Ovary (tissue), 10 donors: ENCODE measurements at places on chromosomes 13 and 19. TPM values are rescaled to one million over a fixed set of nuclear protein-coding genes. Genes with fewer than 3 reads are reported as not detected.
A peak's percentile ranks its signal among the peaks of the same experiment; 100 is the strongest.

GRCh38 chr19:53826876-53827275, 2.8 kb upstream of the NLRP12 start:
- DNase-seq, result no peak

LGALS4 gene
- total RNA-seq, result 7.4 TPM

NAXD gene
- 66.1 TPM for total RNA-seq

PLVAP gene
- total RNA-seq, result 2.0 TPM

GRCh38 chr19:18915639-18916038, 3.5 kb downstream of the COPE start:
- peak; percentile 53 for DNase-seq

DNA sequence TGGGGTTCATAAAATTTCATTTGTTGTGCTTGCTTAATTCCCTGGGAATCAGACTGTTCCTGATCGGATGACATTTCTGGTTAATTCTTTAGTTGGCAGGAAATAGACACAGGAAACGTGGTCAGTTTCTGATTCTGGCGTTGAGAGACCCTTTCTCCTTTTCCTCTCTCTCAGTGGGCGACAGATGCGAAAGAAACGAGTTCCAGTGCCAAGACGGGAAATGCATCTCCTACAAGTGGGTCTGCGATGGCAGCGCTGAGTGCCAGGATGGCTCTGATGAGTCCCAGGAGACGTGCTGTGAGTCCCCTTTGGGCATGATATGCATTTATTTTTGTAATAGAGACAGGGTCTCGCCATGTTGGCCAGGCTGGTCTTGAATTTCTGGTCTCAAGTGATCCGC, 10.8 kb downstream of the LDLR start:
- DNase-seq, result no peak

GRCh38 chr13:71876648-71877255, 9.7 kb upstream of the DACH1 start:
- no peak for DNase-seq

LSM4 gene
- total RNA-seq, result 79.8 TPM

PCDH8 gene
- total RNA-seq, result not detected

GRCh38 chr13:32234914-32235313, 80.2 kb downstream of the ZAR1L start:
- no peak for DNase-seq

DNA sequence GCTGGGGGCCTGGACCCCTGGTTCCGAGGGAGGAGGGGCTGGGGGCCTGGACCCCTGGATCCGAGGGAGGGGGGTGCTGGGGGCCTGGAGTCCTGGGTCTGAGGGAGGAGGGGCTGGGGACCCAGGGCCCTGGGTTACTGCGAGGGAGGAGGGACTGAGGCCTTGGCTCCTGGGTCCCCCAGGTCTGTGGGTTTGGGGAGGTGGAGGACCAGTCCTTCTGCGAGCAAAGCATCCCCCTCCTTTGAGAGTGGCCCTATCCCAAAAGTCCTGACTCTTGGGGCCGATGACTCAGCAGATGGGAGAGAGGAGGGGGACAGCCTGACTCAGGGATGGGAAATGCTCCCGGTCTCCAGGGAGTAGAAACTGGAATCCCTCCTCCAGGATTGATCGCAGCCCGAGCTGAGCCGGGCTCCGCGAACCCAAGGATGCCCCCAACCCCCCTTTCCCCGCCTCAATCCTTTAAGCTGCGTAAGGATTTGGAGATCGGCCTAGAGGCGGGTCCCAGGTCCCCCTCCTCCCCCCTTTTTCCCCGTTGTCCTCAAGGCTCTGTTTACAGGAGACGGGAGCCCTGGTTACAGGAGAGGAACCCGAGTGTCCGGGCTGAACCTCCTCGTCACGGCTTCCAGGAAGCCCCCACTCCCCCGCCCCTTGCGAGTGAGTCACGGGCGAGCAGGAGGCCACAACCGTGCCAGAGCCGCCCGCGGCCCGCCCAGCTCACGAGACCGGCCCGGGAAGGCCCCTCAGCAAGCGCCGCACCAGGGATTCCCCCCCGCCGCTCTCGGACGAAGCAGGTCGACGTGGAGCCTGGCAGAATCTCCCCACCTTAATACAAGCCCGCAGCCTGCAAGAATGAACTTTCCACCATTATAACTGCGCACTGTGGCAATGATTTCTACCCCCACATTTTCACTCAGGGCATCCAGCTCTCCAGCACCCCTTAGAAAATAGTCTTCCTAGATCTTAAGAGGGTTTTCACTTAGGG, 3.0 kb upstream of the ZFP36 start:
- DNase-seq, result peak; percentile 99

DNA sequence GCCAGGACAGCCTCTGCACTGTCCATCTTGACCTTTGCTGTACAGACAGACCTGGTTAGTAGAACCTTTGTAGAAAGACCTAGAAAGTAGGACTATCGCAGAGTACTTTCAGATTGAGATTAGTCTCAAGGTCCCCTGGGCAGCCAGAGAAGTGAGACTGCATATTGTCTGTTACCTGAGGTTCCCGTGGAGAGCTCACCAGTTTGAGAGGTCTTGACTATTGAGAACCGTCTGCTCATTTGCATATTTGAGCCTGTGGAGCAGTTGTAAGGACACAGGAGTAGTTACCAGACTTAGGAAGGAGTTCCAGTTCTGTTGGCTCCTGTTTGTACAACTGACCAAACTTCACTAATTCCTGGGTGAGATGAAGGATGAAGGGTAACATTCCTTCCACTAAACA, 66.2 kb downstream of the SPATA13 start:
- DNase-seq, result no peak

DNA sequence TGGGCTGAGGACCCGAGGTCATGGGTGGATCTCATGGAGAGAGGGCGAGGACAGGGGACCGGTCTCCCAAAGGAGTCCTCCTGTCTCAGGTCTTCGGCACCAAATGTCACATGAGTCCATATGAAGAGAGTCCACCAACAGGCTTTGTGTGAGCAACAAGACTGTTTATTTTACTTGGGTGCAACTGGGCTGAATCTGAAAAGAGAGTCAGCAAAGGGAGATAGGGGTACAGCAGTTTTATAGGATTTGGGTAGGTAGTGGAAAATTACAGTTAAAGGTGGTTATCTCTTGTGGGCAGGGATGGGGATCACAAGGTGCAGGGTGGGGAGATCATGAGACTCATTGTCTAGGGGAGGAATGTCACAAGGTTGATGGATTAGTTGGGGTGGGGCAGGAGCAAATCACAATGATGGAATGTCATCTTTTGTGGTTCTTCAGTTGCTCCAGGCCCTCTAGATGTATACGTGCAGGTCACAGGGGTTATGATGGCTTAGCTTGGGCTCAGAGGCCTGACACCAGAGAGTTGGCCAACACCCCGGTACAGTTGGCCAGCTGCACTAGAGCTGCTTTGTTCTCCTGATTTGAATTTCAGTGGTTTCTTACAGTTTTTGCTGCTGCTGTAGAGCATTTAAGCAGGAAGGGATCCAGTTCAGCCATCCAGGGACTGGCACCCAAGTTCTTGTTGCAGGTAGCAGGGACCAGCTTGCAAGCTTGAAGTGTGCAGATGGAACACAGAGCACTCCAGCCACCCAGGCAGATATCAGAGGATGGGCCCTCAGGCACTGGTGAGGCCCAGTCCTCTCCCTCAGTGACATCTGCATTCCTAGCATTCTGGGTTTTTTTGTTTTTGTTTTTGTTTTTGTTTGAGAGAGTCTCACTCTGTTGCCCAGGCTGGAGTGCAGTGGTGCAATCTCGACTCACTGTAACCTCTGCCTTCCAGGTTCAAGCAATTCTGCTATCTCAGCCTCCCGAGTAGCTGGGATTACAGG, 26.4 kb upstream of the IGFL1 start:
- no peak for DNase-seq

DNA sequence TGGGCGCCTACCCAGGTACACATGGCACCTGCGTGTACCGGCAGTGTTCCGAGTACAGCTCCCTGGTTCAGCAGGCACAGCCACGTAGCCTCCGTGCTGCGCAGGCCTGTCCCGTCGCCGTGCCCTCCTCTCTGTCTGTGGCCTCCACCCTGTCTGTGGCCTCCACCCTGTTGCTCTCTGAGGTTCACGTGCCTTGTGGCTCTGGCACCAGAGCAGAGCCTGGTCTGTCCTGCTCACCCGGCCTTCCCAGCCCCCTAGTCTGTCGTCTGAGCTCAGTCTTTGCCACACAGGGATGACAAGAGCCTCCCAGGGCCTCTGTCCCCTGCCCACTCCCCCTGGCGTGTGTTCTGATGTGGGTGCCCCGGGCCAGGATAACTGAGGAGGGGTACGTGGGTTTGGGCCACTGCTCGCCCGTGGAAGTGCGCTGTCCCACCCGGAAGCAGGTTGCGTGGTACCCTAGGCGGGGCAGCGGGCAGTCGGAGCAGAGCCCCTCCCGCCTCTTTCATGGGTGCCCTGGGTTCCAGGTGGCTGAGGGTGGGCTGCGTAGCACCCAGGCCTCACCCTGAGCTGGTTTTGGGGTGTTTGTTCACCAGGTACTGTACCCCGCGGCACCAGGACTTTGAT, 71.7 kb downstream of the KDM4B start:
- DNase-seq, result no peak

DNA sequence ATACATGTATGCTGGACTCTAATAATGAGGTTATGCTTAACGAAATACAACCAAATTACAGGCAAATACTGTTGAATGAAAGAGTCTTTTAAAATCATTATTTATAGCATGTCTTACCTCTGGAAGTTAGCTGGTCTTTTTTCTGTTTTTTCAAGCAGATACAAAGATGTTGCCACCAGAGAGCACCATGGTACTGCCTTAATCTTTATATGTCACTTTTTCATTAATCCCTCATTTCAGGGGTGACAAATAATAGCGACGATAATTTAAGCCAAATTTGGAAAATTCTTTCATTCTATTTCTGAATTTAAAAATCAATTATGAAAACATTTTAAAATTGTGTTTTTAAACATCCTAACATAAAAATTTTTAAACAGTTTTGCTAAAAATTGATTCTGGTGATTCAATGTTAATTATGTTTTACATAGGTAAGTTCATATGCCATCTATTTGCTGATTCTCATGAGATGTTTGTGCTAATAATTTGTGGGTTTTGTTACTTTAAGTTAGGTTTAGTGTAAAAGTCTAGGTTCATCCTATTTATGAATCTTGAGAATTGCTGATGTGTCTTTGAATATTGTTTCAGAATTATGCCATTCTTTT, 379.3 kb upstream of the SGCG start:
- DNase-seq, result no peak

ACP7 gene
- not detected for total RNA-seq

MZF1 gene
- 26.2 TPM for total RNA-seq

PSG6 gene
- not detected for total RNA-seq

GRCh38 chr13:109998037-109998436, 211.7 kb upstream of the IRS2 start:
- DNase-seq, result no peak

SCN1B gene
- 4.7 TPM for total RNA-seq

GRCh38 chr13:51225029-51225428, 2.8 kb downstream of the FAM124A start:
- DNase-seq, result no peak

DNA sequence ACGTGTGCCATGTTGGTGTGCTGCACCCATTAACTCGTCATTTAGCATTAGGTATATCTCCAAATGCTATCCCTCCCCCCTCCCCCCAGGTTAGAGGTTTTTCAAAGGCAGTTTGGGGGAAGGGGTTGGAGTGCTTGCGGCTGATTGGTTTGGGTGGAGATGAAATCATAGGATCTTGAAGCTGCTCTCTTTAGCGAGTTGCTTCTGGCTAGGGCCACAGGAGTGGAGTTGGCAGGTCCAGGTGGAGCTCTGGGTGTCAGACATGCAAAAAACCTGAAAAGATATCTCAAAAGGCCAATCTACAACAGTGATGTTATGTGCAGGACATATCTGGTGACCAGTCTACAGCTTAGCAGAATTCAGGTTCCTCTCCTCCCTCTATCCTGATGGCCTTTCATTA, 32.6 kb upstream of the CXCL17 start:
- DNase-seq, result no peak

- DNase-seq, result no peak
Measured at GRCh38 chr19:12698138-12698537, 1.7 kb upstream of the FBXW9 start.

DNA sequence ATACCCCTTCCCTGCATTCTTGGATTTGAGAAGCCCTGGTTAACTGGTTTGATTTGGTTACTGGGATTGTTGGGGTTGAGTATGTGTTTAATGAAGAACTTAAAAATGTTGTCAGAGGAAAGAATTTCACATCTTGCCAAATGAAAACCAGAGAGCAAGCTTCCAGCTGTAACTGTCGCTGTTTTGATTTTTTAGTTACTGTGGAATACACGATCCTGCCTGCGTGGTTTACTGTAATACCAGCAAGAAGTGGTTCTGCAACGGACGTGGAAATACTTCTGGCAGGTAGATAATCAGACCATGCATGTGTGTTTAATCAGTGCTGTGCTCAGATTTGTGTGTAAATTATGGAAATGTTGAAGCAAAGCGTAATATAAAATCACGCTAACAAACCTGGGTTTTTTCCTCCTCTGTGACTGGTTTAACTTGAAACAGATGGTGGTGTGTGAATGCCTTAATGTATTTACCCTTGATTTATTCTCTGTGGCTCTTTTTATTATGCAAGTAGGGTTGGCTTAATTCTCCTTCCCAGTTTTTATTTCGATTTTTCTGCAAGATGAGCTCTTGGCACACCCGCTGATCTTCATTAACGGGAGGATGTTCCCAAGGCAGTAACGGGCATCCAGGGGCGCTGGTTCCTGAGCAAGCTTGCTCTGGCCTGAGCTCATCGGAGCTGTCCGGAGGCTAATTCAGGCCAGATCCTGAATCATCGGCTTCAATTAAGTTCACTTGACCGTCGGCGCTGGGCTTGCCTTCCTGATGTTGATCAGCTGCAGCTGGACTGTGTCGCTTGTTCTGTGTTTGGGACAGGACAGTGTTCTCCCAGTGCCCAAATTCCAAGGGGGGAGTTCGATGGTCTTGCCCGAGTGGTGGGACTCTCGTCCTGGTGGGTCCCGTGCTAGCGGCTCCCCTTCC, 16.0 kb downstream of the UPF1 start:
- no peak for DNase-seq

CERS1 gene
- total RNA-seq, result 2.6 TPM

GRCh38 chr13:54787754-54788153, 1759.1 kb downstream of the OLFM4 start:
- DNase-seq, result no peak

DNA sequence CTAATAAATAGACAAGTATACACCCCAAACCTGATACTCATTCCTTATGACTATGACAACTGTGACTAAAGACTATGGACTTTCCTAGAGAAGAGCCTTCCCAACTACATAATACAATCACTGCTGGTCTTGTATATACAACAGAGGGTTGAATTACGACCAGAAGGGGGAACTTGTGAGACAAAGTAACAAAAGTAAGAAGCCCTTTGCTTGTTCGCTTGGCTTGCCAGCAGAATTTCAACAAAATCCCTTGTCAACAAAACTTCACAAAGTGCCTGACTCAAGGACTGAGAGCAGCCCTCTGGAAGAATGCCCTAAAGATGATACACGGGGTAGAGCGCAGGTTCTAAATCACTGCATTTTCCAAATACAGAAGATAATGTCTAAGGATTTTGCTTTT, 99.4 kb downstream of the WASF3 start:
- DNase-seq, result no peak

ZBTB32 gene
- not detected for total RNA-seq
